ENCODE measurements at places on chromosomes 1 and 21.

GRCh38 chr1:157469752-157470675 is 82.3 kb downstream of the FCRL5 start:
- DNase-seq: no peak

- no peak for DNase-seq
Observed at GRCh38 chr1:25105836-25106235, 126.5 kb downstream of the SYF2 start.

GRCh38 chr1:64545118-64545843 is 75.4 kb downstream of the CACHD1 start:
- peak; percentile 17 for DNase-seq

- no peak for DNase-seq
Observed at GRCh38 chr1:198437332-198437731, 103.1 kb downstream of the ATP6V1G3 start.

DNA sequence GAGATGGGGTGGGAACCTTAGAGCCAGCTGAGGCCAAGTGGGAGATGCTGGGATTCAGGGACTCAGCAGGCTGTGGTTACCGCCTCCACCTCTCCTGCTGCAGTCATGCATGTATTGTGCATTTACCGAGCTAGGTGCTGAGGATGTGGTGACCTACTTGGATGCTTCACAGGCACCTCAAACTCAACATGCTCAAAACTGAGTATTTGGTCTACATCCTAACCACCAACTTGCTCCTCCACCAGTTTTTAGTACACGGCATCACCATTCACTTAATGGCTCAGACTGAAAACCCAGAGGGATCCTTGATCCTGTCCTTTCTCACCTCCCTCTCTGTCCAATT is 5.6 kb downstream of the CHRNB2 start:
- DNase-seq: no peak

- DNase-seq: no peak
Observed at GRCh38 chr1:230121950-230122349, 54.9 kb downstream of the GALNT2 start.

- no peak for DNase-seq
Observed at GRCh38 chr1:59026472-59026948, 242.7 kb upstream of the JUN start.

DNA sequence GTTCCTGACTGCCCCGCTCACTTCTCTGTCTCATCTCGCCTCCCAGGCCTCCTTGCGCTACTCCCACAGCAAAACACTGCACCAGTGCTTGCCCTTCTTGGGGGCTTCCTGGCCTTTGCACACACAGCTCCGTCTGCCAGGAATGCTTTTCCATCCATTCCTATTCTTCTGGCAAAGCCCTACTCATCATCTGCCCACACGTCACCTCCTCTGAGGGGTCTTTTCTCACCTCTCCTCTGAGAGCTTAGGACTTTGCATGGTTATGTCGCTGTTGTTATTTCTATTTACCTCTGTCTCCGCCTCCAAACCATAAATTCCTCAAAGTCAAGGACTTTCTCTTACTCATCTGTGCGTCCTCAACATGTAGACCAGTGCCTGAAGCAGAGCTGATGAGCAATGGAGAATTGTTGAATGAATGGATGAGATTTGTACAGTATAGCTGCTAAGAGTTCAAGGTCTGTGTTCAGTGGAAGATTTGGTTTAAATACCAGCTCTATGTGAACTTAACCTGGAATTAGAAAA is 26.4 kb upstream of the BTG2 start:
- DNase-seq: no peak

GRCh38 chr1:72845981-72846380 is 563.6 kb upstream of the NEGR1 start:
- no peak for DNase-seq

DNA sequence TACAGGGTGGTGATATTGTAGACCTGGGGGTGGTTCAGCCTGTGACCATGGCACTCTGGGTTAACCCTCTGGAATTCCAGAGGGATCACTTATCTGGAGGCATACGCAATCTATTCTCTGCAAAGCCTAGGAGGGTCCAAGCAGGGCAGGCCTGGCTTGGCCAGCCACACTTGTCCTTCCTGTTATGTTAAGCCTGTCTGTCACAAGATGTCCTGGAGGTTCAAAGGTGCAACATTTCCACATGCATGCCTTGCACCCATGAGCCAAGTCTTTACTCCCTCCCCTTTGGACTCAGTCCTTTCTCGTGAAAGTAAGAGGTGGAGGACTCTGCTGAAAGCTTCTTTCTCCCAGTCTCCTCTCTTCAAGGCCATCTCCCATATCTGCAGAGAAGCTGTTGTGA is 345.1 kb downstream of the HHIPL2 start:
- no peak for DNase-seq

DNA sequence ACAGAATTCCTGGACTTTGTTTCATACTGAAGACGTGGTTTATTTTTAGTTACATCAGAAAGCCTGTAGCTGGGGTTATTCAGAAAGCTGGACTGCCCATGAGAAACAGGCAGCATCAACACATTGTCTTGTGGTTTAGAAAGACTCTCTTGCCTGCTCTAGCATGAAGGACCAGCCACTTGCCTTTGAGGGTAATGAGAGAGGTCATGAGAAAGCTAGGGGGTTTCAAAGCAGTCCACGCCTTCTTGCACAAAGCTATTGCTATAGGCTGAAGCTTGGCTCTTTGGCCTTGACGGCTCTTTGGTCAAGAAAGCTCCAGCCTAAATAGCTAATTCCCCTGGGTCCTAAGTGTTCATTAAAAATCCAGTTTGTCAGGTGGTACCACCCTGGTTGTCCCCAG is 208.1 kb downstream of the PRDM2 start:
- DNase-seq: no peak

DNA sequence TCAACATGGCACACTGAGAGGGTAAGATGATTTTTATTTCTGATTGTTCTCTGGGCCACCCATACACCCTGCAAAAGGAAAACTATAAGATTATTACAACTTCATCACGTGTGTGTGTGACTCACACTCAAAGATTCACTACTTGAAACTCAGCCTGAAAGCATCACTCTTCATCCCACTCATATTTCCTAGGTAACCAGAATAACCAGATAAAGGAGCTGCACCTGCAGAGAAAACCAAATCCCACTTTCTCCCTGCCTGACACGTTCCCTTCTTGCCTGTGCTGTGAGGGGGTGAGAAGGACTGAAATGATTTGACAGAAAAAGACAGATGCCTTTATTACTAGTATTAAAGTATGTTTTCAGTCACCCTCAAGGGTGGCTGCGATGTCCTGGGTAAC is 131.6 kb downstream of the TGFBR3 start:
- DNase-seq: no peak

- DNase-seq: no peak
Observed at GRCh38 chr1:50264590-50264989, 155.9 kb downstream of the ELAVL4 start.

DNA sequence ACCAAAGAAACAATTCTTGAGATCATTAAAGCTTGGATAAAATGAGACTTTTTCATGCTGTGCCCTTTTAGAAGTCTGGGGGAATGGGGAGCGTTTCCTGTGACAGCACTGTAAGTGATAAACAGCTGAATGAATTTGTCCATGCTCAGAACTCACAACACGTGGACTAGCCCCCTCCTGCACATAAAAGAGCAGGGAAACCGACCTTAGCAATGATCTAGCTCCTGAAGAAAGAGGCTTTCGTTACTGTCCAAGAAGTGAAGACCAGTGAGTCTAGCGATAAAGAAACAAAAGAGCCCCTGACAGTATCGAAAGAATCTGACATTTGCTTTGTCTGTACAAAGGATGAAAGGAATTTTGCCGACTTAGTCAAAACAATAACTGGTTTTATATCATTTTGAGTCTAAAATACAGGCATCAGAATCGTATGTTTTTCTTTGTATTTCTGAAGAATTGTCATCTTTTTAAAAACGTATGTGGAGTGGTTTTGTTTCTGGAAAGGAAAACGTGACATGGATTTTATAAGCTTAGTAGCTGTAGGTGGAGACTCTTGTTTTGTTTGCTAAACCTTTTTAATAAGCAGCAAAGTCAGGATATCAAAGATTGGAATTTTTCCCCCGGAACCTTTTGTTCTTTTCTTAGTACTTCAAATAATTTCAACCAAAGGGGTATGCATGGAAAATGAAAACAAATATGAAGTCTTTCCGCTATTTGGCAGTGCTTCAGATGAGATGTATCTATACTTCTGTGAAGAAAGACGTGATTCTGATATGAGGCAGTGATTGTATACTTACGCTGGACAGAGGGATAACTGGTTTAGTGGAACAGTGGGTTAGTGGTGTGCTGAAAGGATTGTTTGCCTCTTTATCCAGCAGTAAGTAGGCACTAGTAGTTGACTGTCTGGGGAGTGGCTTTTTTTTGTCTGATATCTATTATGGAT is 61.0 kb downstream of the MAST2 start:
- no peak for DNase-seq

DNA sequence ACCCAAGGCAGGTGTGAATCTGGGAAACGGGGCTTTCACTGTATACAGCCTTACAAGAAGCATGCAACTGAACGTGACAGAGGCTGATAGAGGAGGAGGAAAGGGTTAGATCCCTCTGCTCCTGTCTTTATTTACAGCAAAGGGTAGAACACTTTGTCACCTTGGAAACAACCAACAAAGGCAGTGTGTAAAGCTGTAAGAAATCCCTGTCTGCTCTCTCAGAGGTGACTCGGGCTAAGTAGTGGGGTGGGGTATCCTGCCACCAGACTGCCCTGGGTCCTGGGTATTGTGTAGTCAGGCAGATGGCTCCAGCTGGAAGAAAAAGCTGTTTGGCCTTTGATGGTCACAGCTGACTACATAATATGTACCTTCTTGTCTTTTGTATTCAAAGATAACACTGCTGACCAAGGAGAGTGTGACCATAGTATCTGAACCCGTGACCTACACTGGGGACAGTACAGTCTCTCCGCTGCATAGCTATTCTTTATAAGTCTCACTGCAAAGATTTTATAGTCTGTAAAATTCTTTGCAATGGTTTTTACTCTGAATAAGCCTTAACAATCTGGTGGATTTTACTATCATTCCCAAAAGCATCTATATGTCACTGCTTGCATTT is 22.1 kb upstream of the POU2F1 start:
- DNase-seq: no peak

- no peak for DNase-seq
Observed at GRCh38 chr1:204081164-204081790, 8.4 kb downstream of the SOX13 start.

- no peak for DNase-seq
Observed at GRCh38 chr1:226419284-226420029, 11.6 kb upstream of the PARP1 start.

DNA sequence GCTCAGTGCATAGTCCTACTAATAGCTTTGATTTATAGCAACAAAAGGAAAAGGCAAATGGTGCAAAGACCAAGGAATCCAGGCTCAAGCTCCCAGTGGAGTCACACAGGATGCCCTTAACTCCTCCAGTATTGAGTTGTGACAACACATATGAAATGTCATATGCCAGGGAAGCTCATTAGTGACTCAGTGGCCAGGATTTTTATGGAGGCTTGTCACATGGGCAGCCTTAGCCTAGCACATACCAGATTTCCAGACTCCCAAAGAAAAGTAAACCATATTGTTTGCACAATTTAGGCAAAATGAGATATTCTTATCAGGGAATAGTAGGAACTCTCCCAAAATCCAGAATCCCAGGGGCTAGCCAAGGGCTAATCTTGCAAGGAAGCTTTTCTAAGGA is 129.2 kb downstream of the MAGI3 start:
- no peak for DNase-seq

DNA sequence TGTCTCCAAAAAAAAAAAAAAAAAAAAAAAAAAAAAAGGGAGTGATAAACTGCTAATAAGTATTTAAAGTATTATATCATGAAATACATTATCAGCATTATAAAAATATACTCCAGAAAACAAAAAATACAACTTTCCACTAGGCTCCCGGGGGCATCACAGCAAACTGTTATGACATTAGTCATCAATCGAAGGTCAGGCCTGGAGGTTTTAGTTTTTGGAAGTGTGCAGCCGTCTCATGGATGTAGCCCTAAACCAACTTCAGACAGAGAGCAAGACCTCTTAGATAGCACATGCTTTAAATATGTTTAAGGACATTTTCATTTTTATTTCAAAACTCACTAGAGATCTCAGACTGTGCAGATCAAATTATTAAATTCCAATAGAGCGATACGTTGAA is 106.3 kb downstream of the RERE start:
- DNase-seq: no peak

DNA sequence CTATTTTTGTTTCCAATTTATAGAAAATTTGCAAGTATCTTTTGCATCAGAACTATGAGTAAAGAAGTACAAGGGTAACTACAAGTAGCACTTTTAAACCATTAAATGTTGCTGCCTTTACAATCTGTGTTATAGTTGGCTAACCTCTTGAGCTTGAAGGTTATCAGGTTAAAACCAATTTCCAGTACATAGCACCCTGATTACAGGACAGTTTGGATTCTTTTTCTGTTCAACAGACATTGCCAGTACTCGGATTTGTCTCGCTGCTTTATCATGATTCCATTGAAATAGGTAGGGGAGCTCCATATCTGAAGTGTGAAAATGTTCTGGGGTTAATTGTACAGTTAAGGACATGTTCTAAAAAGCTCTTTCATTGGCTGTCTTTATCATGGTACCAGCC is 40.0 kb downstream of the MIA3 start:
- DNase-seq: no peak

DNA sequence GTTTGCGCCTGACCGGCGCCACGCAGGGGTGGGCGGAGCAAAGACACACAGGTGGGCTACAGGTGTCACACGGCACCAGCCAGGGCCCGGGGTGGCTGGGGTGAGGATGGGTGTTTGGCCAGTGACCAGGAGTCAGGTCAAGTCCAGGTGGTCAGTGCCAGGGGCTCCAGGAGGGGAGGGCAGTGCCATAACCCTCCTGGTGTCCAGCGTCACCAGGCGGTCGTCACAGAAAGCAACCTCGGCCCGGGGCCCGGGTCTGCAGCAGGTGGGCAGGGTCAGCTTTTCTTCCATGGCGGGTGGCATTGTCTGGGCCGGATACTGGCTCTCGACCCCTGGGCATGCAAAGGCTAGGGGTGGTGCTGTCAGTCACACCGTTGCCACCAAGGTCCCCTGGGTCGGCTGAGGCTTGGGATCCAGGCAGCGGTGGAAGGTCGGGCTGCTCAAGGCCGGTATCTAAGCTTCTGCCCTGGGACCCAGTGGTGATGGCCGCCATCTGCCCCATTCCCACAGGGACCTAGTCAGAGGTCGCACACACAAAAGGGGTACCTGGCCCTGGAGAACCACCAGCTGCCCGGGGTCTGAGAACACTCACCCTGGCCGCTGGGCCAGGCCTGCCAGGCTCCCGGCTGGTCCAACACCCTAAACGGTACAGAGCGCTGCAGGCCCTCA is 1.8 kb downstream of the FNDC10 start:
- no peak for DNase-seq

DNA sequence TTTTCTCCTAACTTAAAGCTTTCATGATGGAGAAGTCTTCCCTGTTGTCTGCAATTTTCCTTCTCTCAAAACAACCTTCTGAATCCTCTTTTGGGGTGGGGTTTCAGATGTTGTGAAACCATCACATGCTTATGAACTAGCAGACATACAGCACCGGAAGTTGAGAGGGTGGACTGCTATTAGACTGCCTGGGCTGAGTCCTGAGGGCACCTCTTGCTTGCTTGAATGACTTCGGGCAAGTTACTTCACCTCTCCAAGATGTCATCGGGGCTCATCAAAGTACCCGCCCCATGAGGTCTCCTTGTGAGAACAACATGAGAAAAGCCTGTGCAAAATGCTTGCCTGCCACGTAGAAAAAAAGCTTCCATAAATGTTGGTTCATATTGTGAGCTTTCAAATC is 89.6 kb downstream of the CCDC185 start:
- DNase-seq: no peak

- DNase-seq: peak; percentile 48
Observed at GRCh38 chr1:83860490-83861221, 138.3 kb downstream of the TTLL7 start.

- DNase-seq: no peak
Observed at GRCh38 chr21:44954281-44954771, 14.5 kb downstream of the SLX9 start.

All from T-helper 1 cell (primary cell).